ENCODE measurements at places on chromosomes 1 and 21.

- DNase-seq, result no peak
Observed at GRCh38 chr1:6014130-6014999, 22.1 kb upstream of the NPHP4 start.

DNA sequence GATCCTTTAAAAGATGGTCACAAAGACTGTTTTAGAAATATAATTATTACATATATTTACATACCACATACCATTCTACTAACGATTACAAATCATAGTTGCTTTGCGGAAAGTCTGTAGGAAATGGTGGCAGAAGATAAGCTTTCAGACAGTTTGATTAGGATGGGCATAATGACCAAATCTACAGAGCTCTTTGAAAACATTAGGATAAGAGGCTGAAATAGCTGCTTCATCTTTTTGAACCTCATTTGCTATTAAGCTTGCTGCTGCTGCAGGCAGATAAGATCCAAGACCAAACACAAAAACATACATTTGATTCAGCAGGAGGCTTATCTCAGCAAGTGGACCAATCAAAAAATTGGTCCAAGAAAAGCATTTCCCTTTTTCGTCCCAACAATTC is 47.1 kb downstream of the DDAH1 start:
- DNase-seq, result no peak

DNA sequence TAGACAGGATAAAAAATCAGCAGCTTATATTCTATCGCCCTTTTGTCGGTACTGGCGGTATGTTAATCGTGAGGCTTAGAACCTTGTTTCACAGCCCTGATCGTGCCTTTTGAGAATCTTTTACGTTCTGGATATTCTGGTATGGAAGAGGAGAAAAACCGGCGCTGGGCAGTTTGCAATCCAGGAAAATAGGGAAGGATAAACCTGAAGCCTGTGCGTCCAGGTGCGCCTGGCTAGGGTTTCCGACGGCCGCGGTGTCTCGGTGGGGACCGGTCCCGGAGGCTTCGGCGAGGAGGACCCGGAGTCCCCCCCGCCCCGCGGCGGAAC is 258 bp upstream of the SYPL2 start:
- DNase-seq, result no peak

- DNase-seq, result no peak
Observed at GRCh38 chr1:23451441-23451840, 26.9 kb upstream of the TCEA3 start.

- no peak for DNase-seq
Observed at GRCh38 chr1:41401899-41402298, 40.7 kb downstream of the FOXO6 start.

GRCh38 chr21:14488672-14489204 is 57.4 kb downstream of the SAMSN1 start:
- DNase-seq, result no peak

- DNase-seq, result no peak
Observed at GRCh38 chr1:21206117-21206516, 29.4 kb upstream of the EIF4G3 start.

DNA sequence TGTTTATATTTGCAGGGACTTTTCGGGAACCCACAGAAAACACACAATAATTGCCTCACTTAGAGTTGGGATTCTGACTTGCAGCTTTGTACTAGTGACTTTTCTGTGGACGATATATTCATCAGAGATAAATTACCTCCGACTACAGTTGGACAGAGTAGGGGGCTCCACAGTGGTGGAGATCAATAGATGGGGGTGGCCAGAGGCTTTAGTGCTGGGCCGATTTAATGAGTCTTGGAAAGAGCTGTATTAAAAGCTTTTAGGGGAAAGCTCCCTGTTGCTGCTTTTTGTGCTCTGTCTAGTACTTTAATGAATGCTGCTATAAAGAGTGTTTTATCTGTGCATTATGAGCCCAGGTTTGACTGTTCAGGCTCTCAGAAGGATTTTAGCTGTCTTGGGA is 359.2 kb upstream of the DPYD start:
- no peak for DNase-seq

- no peak for DNase-seq
Observed at GRCh38 chr1:105664495-105664894, 1392.0 kb upstream of the PRMT6 start.

DNA sequence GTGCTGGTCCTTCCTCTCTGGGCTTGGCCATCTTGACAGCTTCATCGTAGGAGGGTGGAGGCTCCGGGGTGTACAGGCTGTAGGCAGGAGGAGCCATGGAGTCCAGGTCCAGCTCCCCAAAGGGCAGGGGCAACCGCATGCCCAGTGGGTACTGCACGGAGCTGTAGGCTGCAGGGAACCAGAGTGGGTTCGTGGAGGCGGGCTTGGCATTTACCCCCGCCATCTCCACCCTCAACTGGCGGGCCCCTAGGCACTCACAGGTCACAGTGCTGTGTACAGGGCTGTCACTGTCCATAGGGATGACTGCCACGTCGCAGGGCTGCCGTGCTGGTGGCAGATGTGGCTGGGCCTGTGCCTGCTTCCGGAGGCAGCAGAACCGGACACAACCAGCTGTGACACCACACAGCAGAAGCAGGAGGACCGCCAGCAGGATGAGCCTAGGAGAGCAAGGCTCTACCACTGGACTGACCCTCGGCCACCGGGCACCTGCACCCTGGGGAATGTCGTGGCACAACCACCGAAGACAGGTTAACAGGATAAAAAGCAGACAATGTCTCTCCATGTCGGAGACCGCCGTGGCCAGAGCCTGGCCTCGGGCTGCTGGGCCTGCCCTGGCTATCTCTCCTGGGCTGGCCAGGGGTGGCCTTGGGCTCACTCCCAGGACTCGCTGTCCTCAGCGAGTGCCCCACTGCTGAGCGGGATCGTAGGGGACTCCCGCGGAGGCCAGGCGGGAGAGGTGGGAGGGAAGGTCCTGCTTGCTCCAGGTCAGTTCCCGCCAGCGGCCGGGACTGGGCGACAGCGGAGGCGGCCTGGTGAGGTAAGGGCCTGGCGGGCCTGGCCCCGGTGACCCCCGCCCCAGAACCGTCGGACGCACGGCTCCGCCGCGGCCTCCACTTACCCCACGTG is 831 bp downstream of the TMEM52 start:
- DNase-seq, result no peak
